ENCODE measurements at places on chromosomes 3 and 15.

DNA sequence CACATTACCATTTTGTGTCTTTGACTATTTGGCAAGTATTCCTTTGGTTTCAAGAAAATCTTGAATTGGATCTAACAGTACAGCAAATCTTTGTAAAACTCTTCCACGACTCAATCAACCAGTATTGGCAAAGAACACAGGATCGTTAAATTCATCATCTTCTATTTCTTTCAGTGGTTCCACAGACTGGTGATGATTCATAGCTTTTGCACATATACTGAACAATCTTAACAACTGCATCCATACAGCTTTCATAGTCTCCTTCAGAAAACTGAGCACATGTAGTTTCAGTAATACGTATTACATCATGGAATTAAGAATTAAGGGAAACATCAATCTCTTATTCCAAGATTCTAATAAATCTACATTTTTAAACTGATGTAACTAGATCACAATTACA is 91.6 kb upstream of the LIPC start:
- DNase-seq, result peak; percentile 77

DNA sequence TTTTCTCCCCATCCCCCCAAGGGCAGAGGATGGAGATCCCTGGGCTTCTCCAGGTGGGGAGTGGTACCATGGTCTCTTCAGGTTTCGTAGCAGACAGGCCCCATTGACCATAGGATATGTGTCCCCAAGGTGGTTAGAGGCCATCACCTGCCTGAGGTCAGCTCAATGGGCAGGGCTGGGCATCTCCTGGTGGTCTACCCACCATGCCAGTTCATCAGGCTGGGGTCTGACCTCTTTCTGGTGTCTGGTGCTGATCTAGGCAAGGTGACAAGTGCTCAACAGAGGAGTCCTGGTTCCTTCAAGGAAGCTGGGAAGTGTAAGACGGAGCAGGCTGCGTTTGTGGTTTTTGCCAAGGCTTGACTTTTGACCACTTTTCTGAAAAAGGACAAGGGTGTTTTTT is 71.4 kb downstream of the SMAD3 start:
- no peak for DNase-seq

GRCh38 chr3:186173224-186173815 is 64.4 kb upstream of the ETV5 start:
- no peak for DNase-seq

DNA sequence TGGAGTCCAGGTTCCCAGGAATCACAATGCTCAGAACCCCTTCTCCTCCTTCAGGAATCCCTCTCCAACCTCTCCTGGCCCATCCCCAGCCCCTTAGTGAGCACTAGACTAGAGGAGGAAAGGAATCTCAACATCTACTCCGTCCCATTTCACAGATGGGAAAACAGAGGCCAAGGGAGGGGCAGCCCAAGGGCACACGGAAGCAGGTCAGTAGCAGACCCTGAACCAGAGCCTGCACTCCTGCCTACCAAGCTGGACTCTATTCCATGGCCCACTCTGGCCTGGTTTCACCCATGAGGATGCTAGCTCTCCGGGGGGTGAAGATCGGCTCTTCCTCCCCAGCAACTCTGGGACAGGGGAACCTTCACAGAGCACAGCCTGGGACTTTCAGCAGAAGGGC is 14.3 kb downstream of the SEMA7A start:
- DNase-seq, result no peak

- peak; percentile 30 for DNase-seq
Measured at GRCh38 chr15:30885814-30886213, 17.9 kb upstream of the FAN1 start.

DNA sequence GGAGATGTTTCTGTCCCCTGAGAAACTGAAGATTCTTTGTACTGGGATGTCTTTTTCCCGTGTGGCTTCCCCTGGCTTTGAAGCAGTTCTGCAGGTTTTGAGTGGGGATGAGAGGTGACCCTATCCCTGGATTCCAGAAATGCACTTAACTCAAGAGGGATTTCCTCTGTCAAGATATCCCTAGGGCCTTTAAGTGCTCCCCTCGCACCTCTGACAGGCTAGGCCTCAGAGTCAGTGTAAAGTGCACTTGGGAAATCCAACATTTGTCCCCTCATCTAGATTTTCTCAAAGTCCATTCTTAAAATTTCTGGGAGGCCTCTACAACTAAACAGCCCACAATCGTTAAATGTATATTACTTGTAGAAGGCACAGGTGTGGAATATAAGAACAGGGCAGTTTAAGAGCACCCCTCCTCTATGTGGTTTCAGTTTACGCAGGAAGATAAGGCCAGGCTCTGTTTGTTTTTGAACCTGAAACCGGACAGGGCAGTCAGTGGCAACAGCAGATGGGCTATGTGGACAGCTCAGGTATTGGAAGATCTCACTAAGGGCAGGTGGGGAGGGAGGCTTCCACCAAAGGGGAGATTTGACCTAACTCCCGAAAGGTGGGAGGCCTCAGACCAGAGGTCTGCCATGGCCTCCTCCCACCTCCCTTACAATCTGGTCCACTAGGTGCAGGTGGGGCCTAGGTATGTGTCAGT is 4.8 kb downstream of the C3orf52 start:
- DNase-seq, result no peak

- no peak for DNase-seq
Measured at GRCh38 chr15:85137489-85138168, 156.0 kb downstream of the PDE8A start.

DNA sequence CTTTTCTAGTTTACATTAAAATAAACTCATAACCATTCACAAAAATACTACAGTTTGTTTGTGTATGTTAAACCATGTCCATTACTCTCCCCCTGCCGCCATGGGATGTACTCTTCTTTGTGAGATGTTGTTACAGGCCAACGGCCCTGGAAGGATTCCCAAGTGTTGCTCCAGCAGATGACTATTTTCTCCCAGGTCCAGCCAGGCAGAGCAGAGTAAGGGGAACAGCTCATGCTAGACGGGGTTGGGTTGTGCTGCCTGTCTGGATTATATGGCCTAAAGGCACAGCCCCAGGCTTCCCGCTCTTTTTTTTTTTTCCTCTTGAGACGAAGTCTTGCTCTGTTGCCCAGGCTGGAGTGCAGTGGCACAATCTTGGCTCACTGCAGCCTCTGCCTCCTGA is 24.5 kb upstream of the SLCO2A1 start:
- DNase-seq, result no peak

- peak; percentile 91 for DNase-seq
Measured at GRCh38 chr3:20054549-20054987, 14.3 kb downstream of the KAT2B start.

Measured in foreskin fibroblast (primary cell).